Stimulated activated CD8-positive, alpha-beta memory T cell treated with anti-CD3 and anti-CD28 coated beads, Interleukin-4, amount 100 ng/mL, for 48 hours (primary cell): ENCODE measurements at places on chromosomes 3 and 15.
A peak's percentile ranks its signal among the peaks of the same experiment; 100 is the strongest.

DNA sequence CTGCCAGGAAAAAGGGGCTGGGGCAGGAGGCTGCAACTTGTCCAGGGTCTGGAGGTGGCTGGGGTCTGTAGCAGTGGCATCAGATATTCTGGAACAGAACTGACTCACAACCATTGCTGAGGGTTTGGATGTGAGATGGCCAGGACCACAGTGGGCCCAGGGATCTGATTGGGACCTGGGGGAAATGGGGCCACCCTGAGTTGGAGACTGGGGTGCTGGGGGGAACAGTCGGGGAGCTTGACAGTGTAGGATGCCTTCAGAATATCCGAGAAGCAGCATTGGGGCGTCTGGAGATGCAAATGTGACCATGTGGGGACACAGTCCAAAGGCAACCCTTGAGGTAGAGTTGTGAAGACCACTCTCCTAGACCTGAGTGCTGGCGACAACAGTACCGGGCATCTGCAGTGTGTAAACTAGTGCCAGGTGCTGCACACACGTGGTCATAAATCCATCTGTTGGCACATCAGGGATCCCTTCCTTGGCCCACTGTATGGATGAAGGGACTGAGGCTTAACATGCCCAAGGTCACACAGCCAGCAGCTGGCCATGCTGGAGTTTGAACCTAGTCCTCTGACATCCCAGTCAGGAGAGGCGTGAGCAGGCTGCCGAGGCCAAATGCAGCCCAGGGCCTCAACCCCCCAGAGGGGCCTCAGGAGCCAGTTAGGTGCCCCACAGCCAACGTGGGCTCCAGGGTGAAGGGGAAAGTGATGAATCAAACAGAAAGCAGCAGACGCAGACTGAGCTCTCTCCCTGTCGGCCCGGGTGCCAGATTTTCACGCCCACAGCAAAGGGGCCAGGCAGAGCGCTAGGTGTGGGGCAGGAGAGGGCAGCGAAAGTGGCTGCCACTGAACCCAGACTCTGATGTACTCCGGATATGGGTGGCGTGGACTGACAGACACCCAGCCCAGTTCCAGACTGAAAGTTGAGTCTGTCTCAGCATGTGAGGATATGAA lies 18.8 kb downstream of the HEMK1 start:
- DNase-seq, result peak; percentile 90

- DNase-seq, result no peak
These were observed 170.5 kb downstream of the KCNAB1 start for GRCh38 chr3:156290924-156291271.

- DNase-seq, result no peak
These were observed 178.7 kb upstream of the NSMCE3 start for GRCh38 chr15:29448320-29448719.

GRCh38 chr3:27675287-27675686 lies 46.8 kb downstream of the EOMES start:
- DNase-seq, result no peak

DNA sequence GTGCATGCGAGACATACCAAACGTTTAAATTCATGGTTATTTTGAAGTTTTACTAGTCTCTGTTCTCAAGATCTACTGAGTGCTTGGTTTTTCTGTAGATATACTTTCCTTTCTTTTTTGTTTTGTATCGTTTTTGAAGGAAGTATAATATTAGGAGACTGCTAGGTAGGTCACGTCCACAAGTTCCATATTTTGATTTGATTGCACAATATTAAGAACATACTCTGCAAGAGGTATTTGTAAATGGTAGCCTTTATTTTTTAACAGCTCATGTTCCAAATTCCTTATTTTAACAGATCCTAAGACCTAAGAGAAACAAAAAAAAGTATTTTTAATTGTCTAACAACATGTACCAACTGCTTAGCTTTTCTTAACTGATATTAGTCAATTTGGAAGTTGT lies 156.7 kb downstream of the SERPINI1 start:
- no peak for DNase-seq

- no peak for DNase-seq
These were observed 13.2 kb downstream of the LIMD1 start for GRCh38 chr3:45607790-45608189.

DNA sequence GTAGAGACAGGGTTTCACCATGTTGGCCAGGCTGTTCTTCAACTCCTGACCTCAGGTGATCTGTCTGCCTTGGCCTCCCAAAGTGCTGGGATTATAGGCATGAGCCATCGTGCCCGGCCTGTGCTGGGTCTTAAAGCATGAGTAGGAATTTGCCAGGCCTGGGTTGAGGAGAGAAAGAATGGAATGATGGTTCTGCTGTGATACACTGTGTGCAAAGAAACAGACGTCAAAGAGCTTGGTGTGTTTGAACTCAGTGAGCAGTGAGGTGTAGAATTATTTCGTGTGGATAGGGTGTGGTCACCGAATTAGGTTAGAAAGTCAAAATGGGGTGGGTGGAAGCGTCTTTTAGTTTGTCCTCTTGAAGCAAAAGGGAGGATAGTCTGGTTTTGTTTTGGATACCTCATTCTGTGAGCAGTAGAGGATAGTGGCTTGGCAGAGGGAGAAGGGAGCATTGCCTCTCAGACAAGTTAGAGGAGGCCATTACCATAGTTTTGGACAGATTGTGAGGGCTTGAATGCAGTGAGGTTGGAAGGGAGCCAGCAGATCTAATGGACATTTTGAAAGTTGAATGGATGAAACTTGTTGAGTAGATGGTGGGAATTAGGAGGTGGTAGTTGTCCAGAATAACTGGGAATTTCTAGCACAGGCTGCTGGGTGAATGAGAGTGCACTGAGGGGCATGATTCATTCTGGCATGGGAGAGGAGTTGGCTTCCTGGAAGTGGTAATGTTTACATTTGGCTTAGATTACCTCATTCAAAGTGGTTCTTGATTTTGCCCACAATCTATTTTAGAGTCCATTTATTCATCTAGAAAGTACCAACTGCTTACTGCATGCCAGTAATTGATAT lies 27.2 kb downstream of the AKAP13 start:
- peak; percentile 50 for DNase-seq

- no peak for DNase-seq
These were observed 504.0 kb downstream of the SHQ1 start for GRCh38 chr3:72344236-72344635.

- DNase-seq, result no peak
These were observed 7.7 kb upstream of the AADACL2 start for GRCh38 chr3:151726016-151726415.

DNA sequence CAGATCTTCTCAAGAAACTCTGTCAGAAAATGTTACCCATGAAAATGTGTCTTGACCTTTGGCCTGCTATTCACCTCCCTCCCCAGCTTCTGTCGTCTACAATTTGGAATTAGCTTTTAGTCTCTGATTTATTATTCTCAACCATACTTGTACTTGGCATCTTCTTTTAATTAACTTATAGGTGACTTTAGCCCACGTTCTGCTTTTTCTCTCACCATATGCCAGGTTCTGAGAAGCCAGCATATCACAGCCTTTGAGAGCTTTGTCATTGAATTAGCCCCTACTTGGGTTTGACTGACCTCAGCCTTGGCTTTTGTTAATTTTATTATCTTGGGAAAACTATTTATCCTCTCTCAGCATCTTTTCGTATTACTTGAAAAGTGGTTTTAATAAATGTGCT lies 355.9 kb downstream of the OXSM start:
- DNase-seq, result no peak

GRCh38 chr15:95826412-95827195 lies 503.9 kb upstream of the NR2F2 start:
- no peak for DNase-seq

DNA sequence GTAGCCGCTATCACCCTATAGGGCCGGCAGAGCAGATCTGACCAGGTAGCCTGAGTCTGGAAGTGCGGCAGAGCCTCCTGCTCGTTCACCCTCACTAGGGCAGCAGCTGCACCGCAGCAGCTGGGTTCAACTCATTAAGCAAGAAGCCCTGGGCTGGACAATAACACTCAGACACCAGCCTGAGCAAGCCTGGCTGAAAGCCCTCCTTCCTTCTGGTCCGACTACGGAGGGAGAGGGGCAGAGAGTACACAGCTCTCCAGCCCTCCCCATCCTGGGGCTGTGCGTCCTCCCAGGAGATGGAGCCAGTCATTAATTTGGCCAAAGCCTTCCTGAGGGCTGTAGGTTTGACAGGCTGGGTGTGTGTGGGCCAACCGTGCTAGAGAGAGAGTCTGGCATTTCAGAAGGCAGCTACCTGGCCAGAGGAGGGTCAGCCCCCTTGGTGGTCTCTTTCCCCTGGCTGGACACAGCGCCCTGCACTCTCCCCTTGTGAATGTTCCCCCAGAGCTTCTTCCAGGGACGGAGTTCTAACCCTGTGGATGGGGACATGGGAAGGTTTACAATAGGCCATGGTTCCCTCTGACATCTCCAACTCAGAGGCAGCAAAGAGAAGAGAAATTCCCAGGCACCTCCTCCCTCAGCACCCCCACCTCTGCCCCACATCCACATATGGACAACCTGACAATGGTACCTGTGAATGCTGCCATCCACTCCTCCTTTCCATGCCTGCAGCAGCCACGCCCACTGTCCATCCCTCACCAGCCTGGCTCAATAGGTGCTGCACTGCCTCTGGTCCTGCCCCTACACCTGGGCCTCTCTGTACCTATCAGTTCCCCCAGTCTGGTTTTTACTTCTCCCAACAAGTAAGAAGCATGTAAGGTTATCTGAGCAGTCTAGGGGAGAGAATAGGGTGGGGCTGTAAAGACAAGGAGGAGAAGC lies 6.5 kb downstream of the CHRNB4 start:
- DNase-seq, result no peak

- DNase-seq, result no peak
These were observed 42.6 kb downstream of the ANKRD28 start for GRCh38 chr3:15755181-15755580.

DNA sequence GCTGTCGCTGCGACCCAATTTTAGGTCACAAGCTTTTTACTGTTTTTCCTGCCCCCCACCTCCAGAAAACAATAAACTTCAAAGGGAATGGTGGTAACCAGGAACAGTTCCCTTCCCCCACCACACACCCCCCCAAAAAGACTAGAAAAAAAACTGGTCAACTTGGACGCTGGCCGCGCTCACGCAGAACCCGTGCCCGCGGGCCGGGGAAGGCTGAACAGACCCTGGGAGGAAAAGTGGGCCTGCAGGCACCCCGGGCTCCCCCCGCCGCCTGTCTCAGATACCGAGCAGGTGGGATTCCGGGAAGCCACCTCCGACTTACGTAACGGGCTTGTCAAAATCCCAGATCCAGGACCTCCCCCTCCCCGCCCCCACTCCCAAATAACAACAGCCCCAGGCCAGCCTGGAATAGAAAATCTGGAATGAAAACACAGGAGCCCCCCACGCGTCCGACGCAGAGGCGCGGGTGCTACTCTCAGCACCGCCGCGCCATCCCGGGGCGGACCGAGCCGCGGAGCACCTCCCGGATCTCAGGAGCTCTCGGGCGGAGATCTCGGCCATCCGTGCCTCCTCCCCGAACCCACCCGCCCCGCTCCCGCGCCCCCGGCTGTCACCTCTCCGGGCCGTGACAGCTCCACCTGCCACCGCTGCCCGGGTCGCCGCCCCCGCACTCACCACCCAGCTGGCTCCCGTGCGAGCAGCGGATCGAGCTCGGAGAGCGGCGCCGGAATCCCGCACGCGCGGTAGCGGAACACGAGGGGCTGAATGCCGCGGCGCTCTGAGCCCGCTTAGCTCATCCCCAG lies 557 bp downstream of the DENND4A start:
- DNase-seq, result peak; percentile 69

DNA sequence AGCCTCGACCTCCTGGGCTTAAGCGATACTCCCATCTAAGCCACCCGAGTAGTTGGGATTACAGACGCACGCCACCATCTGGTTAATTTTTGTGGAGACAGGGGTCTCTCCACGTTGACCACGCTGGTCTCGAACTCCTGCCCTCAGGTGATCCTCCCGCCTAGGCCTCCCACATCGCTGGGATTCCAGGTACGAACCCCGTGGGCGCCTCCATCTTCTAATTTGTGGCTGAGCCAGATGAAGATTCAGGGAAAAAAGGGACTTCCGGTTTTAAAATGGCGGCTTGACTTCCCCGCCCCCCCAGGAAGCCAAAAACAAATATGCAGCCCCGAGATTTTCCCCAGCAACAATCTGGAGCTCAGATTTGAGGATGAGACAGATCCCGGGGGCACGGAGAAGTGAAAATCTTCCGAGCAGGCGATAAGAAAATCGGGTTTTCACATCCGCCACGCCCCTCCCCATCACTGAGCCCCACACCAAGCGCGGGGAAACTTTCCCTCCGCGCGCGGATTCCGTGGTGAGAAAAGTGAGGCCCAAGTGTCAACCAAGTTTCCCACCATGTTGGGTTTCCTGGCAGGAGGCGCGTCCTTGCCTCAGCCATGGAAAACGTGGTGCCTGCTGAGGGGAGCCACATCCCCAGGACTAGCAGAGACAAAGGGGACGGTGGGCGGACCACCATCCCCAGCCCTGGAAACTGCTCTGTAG lies 15.4 kb downstream of the CHST14 start:
- no peak for DNase-seq

- DNase-seq, result no peak
These were observed 7.5 kb downstream of the TMEM40 start for GRCh38 chr3:12751571-12751970.
